ENCODE measurements at places on chromosomes 16 and 17. TPM values are rescaled to one million over a fixed set of nuclear protein-coding genes. Genes with fewer than 3 reads are reported as not detected.

DNA sequence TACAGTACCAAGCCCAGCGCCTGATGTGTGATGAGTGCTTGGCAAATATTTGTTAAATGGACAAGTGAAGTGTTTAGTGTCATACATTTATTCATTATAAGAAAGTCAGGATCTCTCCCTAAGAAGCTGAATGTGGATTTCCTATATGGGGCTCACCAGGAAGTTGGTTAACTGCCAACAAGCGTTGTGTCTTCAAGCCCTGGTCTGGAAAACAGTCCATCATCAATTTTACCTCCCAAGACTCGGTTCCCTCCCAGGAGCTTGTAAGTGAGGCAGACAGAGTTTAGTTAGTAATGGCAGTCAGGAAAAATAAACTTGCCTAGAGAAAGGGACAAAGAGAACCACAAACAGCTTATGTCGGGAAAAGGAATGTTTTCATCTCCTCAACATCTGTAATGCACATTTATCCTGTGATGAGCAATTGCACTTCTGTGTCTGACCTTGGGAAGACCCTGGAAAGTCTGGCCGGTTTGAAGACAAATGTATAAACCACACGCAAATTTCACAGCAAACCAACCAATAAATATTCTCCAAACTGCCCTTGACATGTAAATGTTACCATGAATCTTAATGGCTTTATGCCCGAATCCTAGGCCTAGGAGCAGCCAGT, 28.3 kb downstream of the C16orf95 start:
- DNase-seq: no peak

- DNase-seq: no peak
Measured at GRCh38 chr16:54597222-54597621, 310.6 kb upstream of the IRX3 start.

GRCh38 chr17:13596241-13596923, 5.3 kb downstream of the HS3ST3A1 start:
- no peak for DNase-seq

GRCh38 chr17:56887552-56888467, 26.0 kb downstream of the TRIM25 start:
- DNase-seq: no peak

DNA sequence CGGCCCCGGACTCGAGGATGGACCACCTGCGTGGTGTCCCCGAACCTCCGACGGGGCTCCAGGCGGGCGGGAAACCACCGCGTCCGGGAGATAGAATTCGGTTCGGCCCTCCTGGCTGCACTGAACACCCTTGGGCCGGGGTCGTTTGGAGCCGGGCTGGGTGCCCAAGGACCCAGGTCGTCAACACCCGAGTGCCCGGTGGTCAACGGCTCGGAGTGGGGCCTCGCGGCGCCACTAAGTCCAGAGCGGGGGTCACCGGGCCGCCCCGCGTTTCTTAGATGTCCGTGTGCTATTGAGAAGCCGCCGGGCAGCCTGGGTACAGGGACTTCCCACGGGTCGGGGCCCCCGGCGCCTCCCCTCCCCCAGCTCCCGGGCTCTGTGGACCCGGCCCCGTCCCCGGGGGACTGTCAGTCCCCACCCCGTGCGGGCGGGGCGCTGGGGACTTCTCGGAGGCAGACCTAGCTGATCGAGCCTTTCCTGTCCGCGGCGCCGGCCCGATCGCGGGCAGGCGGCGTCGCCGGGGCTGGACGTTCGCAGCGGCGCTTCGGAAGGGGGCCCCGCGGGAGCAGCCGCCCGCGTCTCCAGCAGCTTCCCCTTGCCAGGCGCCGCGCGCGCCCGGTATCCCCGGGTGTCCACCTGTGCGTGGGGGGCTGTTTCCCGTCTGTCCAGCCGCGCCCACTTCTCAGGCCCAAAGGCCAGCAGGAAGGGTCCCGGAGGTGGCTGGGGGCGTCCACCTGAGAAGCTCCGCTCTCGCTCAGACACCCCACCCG, 655 bp upstream of the NPTX1 start:
- DNase-seq: no peak

DNA sequence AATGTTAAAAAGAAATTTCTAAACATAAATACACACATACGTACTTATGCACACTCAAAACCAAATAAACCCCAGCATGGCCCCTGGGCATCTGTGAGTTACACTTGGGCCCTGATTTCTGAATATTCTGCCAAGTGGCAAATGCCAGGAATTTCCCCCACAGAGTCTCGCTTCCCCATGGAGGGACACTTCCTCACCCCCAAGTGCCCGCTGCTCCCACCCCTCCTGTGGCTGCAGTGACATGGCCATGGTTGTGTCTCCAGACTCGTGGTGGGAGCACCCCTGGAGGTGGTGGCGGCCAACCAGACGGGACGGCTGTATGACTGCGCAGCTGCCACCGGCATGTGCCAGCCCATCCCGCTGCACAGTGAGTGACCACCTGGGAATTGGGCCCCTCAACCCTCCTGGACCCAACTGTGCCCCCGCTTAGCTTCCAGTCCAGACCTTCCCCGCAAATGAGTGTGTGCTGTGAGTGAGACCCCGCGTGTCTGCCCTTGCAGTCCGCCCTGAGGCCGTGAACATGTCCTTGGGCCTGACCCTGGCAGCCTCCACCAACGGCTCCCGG, 4.0 kb downstream of the ITGAD start:
- peak; percentile 17 for DNase-seq

ZNF646 gene
- 8.3 TPM for total RNA-seq

MYL11 gene
- not detected for total RNA-seq

Measured in heart left ventricle (tissue), 16 donors.